Stimulated activated CD8-positive, alpha-beta memory T cell treated with anti-CD3 and anti-CD28 coated beads, Interleukin-15, amount 100 ng/mL, for 4 hours (primary cell): ENCODE measurements at places on chromosomes 4 and X.

DNA sequence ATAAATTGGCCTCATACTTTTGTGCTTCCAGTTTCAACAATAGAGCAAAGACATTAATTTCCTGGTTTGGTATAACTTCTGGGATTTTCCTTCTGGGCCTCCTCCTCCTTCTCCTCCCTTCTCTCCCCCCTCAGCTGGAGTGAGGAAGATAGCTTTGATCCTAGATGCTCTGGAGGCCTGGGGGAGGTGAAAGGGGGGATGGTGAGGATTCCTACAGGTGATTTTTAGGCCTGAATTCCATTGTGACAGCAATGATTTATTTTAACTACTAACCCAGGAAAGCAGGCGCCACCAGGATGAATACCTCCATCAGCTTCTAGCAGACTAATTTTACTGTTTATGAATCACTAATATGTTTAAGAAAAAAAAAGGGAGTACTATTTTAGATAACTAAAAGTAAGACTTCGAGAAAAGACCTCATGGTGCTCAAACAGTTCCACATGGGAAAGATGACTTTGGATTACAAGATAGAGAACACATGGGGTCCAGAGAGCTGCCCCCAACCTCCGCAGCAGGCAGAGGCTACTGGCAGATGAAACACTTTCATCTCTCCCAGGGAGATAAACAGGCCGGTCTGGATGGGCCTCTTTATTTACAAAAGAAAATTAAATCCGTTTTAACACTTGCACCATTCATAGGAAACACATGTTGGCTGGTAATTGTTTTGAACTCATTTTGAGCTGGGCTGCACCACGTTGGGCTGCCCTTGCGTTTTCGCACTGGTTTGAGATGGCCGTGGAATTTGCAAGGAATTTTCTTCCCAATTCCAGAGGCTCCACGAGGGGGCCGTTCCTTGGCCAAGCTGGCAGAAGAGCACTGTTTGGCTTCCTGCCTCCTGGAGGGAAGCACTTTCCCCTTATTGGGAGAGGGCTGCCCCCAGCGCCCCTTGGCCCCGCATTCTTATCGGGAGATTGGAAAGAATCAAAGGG, 125.1 kb upstream of the STX18 start:
- DNase-seq, result no peak

DNA sequence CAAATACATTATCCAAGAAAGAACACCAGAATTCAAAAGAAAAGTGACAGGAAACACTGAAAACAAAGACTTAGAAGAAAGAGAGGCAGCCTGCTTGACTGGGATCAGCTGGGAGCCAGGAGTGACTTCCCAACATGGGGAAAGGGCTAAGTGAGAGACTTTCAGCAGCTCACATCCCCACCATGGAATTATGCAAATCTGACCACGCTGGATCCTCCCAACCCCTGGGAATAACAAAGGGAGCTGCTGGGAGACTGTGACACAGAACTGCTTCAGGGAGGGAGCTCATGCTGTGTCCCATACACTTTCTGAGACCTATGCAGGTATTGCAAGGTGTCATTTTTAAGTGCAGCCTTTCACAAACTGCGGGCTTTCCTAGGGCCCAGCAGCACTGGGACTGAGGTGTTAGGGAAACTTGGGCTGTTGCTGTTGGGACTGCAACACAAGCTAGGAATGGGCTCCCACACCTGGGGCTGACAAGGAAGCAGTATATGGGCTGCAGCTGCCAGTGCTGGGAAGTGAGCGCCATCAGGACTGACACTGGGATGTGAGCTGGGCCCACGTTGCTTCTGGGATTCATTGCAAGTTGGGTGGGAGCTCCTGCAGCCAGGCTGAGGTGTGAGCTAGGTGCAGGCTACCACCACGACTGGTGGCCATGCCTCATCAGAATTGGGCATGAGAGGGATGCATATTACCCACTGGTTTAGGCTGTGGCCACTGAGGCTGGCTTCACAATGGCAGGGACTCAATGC, 139.1 kb downstream of the KDR start:
- DNase-seq, result no peak

DNA sequence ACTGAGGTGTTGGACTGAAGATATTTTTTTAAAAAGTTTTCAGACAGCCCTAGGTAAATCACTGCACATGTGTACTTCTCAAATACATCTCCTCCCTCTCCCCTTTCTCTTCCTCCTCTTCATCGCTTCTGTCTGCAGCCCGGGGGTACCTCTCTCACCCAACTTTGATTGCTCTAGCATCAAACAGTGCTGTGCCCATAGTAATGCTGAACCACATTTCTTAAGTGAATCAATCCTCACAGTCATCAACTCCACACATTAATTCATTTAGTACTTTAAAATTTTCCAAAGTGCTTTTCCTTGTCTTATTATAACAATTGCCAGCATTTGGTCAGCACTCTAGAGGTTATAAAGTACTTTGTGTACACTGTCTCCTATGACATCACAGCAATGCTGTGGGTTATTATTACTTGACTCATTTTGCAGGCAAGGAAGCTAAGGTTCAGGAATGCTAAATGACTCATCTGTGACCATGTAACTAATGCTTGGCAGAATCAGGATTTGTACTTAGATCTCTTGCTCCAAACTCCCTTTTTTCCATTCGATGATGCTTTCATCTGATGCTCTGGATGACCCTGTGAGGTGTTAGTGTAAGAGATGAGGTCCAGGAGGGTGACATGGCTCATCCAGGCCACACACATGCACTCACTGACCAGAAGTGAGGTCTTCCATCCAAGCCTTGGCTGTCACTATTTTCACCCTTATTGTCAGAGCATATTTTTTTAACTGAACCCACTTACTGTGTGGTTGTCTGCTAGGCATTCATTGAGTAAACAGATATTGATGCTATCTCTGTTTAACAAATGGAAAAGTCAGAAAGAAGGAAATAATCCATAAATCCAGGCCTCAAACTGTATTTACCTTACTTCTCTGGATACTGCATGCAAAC, 58.8 kb downstream of the RHOH start:
- no peak for DNase-seq

GRCh38 chr4:86948276-86948675, 13.5 kb downstream of the AFF1 start:
- no peak for DNase-seq

DNA sequence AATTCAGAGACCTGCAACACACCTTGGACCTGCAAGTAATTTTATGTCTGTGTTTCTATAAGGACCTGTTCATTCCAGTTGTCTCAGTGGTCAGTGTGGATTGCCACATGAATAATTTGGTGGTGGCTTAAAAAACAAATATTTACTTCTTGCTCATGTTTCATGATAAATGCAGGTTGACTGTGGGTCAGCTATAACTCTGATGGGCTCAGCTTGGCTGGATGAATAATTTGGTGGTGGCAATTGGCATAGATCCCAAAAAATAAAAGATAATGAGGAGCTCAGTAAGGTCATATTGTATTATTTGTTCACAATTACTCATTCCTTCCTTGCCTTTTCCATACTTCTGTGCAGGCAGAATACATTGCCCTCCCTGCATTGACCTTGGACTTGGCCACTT, 18.9 kb upstream of the SCRG1 start:
- no peak for DNase-seq

DNA sequence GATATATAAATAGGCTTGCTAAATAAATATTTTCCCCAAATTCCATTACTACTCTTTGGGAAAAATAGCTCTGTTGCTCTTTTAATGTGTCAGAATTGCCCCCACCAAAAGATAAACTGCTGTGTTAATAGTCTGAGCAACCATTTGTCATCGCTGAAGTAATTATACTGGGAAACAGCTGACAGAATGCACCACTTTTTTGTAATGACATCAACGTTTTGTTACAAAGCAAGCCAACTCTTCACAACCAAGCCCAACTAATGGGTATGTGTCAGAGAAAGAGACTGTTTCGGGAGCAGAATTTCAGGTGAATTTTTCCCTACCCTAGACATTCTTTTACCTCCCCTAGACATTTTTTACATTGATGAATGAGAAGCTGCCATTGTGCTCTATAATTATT, 405.0 kb upstream of the MAGEB18 start:
- no peak for DNase-seq

GRCh38 chr4:181503687-181504390, 739.4 kb upstream of the TENM3 start:
- no peak for DNase-seq

- no peak for DNase-seq
These were observed 8.4 kb downstream of the UBE2K start for GRCh38 chr4:39706334-39706733.
